ENCODE measurements at places on chromosomes 1 and 21.

DNA sequence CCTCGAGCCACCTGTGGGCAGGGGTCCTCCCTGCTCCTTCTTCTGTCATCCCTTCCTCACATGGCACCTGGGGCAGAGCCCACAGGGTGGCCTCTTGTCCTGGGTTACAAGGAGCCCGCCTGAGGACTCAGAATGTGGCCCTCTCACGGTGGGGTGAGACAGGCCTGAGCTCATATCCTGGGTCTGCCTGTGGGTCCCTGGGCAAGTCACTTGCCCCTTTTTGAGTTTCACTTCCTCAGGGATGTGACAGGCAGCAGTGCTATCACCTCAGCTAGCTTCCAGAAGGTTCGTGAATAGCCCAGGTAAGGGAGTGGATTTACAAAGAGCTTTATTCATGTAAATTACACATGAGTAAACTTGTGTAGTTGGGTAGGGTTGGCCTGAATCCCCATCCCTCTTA, 33.5 kb downstream of the HTR6 start:
- DNase-seq: no peak

GRCh38 chr1:9197186-9198099, 37.1 kb upstream of the H6PD start:
- DNase-seq: no peak

- DNase-seq: no peak
Observed at GRCh38 chr1:58249388-58249736, 297.2 kb downstream of the OMA1 start.

DNA sequence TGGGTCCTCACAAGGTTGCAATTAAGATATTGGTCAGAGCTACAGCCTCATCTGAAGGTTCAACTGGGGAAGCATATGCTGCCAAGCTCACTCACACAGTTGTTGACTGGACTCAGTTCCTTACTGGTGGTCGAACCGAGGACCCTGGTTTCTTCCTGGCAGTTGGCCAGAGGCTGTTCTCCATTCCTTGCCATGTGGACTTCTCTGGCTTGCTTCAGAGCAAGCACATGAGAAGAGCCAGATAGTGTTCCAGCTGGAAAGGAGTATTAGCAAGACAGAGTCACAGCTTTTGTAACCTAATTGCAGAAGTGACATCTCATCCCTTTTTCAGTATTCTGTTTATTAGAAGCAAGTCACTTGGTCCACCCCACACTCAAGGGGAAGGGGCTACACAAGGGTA, 23.6 kb downstream of the POU2F1 start:
- no peak for DNase-seq

GRCh38 chr1:43719063-43719462, 11.7 kb downstream of the ST3GAL3 start:
- DNase-seq: no peak

DNA sequence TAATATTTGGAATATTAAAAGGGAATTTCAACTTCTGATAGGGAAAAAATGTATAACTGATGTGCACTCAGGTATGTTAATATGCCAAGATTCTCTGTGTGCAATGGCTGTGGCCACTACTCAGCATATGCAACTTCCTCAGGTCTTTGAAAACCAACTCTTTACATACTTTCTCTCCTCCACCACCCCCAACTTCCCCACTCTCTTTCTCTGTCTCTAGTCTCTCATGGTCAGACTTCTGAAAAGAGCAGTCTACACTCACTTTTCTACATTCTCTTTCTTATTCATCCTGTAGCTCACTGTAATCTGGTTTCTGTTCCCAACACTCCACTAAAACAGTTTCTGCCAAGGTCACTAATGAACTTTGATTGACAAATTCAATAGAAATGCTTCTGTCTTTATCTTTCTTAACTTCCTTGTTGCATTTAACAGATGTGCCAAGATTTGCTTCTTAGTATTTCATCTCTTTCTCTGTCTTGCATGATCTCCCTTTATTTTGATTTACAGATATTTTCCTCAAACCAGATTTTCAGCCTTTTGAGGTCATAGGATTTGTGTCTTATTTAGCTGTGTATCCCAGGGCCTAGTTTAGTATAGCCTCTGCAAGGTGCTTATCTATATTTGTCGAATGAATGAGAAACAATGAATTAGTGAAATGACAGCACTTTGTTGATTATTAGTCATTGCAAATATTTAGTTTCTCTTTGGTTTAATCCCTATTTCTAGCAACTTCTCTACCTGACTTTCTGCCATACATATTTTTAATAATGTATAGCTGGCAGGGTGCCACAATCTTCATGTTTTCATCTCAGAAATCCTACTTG, 168.9 kb downstream of the LMO4 start:
- DNase-seq: no peak
